ENCODE measurements at places on chromosomes 4 and X.

- no peak for DNase-seq
These were observed 127.4 kb upstream of the RPL34 start for GRCh38 chr4:108492816-108493595.

DNA sequence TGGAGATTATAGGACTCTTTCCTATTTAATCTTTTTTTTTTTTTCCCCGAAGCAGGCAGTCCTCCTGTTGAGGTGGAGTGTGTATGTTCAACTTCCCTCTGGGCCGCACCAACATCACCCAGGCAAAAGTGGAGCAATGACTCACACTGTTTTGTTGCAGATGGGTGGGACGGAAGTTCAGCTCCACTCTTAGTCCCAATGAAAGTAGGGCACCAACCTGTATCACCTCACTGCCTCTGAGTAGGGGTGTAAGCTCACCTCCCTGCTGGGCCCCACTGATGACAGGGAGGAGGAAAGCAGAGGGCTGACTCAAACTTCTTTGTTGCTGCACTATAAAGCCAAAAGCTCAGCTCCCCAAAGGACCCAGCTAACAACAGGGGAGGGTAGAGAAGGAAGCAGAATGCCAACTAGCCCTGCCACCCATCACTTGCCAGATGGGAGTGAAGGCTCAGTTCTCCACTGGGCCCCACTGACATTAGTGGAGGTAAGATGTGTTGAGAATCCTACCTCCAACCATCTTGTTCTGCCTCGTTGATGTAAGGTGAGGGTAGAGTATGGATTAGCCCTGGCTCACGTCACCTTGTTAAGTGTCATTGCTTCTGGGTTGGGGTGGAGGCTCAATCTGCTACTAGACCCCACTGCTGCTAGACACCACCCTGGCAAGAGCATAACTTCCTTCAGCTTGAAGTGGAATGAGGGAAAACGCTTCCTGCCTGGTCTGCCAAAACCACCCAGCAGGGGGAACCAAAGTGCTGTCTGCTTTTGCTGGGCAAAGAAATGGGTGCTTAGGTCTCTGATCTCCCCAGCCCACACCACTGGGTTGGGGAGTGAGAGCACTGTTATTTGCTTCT is 14.1 kb downstream of the RPS6KA3 start:
- no peak for DNase-seq

DNA sequence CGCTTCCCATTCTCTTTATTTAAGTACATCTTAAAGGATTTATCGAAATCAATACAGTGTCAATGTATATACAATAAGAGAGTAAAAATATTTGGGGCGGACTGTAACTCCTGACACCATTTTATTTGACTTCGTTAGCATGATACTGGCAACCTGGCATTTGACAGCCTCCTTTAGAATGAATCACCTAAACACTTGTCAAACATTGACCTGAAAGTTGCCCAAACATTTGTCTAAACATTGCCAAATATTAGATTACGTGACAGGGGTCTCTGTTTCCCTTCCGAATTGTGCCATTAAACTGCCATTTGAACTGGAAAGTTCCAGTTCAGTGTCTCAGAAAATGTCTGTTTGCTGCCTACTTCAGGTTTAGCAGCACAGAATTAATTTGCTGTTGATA is 20.8 kb upstream of the FAM9A start:
- no peak for DNase-seq

DNA sequence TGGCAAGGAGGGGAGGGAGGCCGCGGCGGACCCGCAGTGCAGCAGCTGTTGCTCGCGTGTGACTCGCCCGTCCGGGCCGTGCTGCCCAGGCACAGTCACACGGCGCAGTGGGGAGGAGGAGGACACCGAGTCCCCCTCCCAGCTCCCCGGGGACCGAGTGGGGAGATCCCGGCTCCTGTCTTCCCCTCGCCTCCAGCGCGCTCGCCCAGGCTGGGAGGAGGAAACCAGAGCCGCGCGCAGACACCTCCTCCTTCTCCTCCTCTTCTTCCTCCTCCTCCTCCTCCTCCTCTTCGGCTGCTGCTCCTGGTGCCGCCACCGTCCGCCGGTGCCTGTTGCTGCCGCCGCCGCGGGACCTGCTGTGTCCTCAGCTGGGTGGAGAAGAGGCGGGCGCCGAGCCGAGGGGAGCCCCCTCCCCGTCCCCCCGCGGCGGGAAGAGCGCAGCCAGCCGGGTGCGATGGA is at the start of gene TBC1D1:
Gene TBC1D1, plus strand, starts transcription at position 284 of the 459 bp plus-strand sequence. CDS start 11,012 bp downstream, outside the sequence.
- DNase-seq, result no peak

- DNase-seq, result no peak
These were observed 6.2 kb upstream of the FHDC1 start for GRCh38 chr4:152929888-152930287.
